ENCODE measurements at places on chromosomes 6 and 20. TPM values are rescaled to one million over a fixed set of nuclear protein-coding genes. Genes with fewer than 3 reads are reported as not detected.
A peak's percentile ranks its signal among the peaks of the same experiment; 100 is the strongest.

GRCh38 chr6:161922631-161923119 lies 648.8 kb upstream of the AGPAT4 start:
- peak; percentile 17 for DNase-seq
- no peaks in the 10 kb centered on the region for H3K27me3 ChIP-seq
- H3K36me3 ChIP-seq: no peaks in the 10 kb centered on the region
- H3K4me3 ChIP-seq: no peak overlapping the region

DDR1 gene
- 20.0 TPM for total RNA-seq

ACTL10 gene
- total RNA-seq: not detected

- no peaks in the 10 kb centered on the region for H3K27me3 ChIP-seq
- DNase-seq: no peak
- no peaks in the 10 kb centered on the region for H3K36me3 ChIP-seq
Measured at GRCh38 chr6:78062993-78063392, 410.2 kb downstream of the MEI4 start.

DNA sequence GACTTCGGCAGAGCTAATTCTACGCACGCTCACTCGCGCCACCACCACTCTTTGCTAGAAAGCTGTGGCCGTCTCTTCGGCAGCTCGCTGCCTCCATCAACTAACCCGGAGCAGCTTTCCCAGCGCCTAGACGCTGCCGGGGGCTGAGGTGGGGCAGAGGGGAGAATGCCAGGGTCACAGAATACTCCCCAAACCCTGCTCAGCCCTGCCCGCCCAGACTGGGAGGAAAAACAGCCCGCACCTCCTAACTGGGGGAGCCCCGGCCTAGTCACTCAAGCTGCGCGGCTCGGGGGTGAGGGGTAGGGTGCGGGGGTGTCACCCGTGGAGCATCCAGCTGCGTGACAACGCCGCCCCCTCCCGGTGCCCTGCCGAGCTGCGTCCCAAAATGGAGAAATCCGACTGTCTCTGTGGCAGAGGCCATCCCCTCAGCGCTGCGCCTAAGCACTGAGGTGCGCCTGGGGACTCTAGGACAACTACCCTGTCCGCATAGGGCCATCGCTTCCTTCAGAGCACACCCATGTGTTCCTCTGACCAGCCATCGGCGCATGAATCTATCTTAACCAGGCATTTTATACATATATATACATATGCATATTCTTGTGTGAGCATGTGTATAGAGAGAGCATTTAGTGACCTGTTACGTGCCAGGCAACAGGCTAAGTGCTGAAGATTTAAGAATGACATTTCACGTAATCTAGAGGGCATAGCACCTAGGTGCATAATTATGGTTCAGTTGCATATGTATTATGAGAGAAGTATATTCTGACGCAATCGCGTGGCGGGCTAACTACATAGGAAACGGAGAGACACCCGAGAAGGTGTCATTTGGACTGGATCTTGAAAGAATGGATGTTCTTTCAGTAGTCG lies 1.5 kb upstream of the TENT5A start:
- no peaks in the 10 kb centered on the region for H3K27me3 ChIP-seq
- peaks cover 19% of the 10 kb centered on the region for H3K4me1 ChIP-seq
- peak; percentile 78 for DNase-seq
- no peaks in the 10 kb centered on the region for H3K36me3 ChIP-seq

GRCh38 chr6:155314773-155315515 lies 660 bp upstream of the TFB1M start:
- DNase-seq: peak; percentile 65
- H3K36me3 ChIP-seq: peaks cover 14% of the 10 kb centered on the region
- peaks cover 3% of the 10 kb centered on the region for H3K4me1 ChIP-seq
- peak overlapping the region; percentile 93 for H3K27ac ChIP-seq
- H3K27me3 ChIP-seq: no peaks in the 10 kb centered on the region

- H3K27ac ChIP-seq: no peak overlapping the region
- H3K4me3 ChIP-seq: no peak overlapping the region
- no peak for DNase-seq
- no peaks in the 10 kb centered on the region for H3K4me1 ChIP-seq
- no peaks in the 10 kb centered on the region for H3K27me3 ChIP-seq
- no peaks in the 10 kb centered on the region for H3K36me3 ChIP-seq
Measured at GRCh38 chr20:60897976-60898375, 354.1 kb upstream of the CDH4 start.

DNA sequence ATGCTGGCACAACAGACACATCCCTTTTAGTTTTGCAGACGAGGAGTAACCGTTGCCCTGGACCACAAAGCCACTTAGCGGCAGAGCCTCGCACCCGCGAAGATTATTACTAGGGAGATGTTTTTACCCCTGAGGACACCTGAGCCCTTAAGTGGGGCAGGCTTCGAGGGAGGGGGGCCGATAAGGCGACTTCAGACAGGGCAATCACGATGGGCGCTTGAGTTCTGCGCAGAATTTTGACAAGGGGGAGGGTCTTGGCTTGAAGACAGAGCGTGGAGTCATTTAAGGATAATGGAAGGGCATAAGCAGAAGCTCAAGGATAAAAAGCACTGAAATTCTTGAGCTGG lies 650 bp upstream of the TTK start:
- H3K4me3 ChIP-seq: peak overlapping the region; percentile 69
- no peaks in the 10 kb centered on the region for H3K27me3 ChIP-seq
- H3K36me3 ChIP-seq: no peaks in the 10 kb centered on the region
- peak overlapping the region; percentile 71 for H3K27ac ChIP-seq
- DNase-seq: no peak
- peaks cover 12% of the 10 kb centered on the region for H3K4me1 ChIP-seq

DNA sequence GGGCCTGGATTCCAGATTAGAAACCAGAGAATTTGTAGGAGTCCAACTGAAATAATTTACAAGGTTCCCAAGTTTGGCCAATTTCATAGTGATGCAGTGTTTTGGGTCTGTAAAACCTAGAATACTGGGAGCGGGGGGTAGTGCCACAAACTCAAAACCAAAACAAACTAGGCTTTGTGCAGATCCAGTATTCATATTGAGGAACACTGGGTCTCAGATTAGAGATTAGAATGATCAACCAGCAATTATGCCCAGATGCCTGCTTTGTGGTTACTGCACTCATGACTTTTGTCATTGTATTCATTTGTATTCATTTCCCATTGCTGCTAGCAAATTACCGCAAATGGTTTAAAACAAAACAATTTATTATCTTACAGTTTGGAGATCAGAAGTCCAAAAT lies 3.2 kb upstream of the NDUFAF4 start:
- no peak overlapping the region for H3K4me3 ChIP-seq
- peaks cover 23% of the 10 kb centered on the region for H3K4me1 ChIP-seq
- H3K27ac ChIP-seq: no peak overlapping the region
- no peaks in the 10 kb centered on the region for H3K27me3 ChIP-seq
- peaks cover 5% of the 10 kb centered on the region for H3K36me3 ChIP-seq

GRCh38 chr6:43762966-43763695 lies 6.9 kb upstream of the VEGFA start:
- no peak overlapping the region for H3K27ac ChIP-seq
- no peaks in the 10 kb centered on the region for H3K36me3 ChIP-seq
- H3K4me1 ChIP-seq: no peaks in the 10 kb centered on the region
- no peaks in the 10 kb centered on the region for H3K27me3 ChIP-seq
- DNase-seq: no peak

DNA sequence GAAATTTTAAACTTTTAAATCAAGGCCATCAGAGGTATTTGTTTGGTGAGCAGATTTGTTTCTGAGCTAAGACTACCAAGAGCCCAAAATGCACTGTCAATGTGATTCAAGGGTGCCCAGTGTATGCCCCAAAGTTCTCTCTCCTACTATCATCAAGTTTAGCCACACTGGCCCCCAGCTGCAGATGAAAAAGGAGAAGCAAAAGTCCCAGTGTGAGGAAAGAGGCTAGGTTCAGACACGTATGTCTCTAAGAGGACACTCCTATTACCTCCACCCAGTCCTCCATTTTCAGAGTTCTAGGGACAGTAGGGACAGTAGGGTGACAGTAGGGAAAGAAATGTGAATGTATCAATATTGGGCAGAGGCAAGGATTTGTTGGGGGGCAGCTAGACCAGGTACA lies 230.8 kb downstream of the CD83 start:
- no peaks in the 10 kb centered on the region for H3K27me3 ChIP-seq
- H3K36me3 ChIP-seq: no peaks in the 10 kb centered on the region
- H3K4me3 ChIP-seq: no peak overlapping the region
- H3K4me1 ChIP-seq: no peaks in the 10 kb centered on the region
- DNase-seq: no peak

CDH26 gene
- not detected for total RNA-seq

- H3K27ac ChIP-seq: no peak overlapping the region
- no peaks in the 10 kb centered on the region for H3K36me3 ChIP-seq
- H3K27me3 ChIP-seq: no peaks in the 10 kb centered on the region
- peaks cover 33% of the 10 kb centered on the region for H3K4me1 ChIP-seq
- no peak overlapping the region for H3K4me3 ChIP-seq
- no peak for DNase-seq
Measured at GRCh38 chr6:30322527-30323501, 3.9 kb upstream of the TRIM39 start.

DNA sequence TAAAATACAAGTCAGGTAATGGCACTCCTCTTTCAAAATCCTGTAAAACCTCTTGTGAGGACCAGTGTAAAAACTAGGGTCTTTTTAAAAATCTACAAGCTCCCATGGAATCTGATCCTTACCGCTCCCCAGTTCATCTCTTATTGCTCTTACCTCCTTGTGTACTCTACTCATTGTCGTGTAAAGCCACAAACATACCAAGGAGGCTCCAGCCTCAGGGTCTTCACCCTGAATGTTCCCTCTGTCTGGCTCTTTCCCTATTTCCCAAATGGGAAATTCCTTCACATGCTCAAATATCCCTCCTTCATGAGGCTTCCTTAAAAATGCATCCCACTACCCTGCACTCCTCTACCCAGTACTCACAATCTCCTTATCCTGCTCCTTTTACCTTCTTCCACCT lies 67.1 kb downstream of the TASP1 start:
- no peak overlapping the region for H3K27ac ChIP-seq
- H3K4me3 ChIP-seq: no peak overlapping the region
- peaks cover 7% of the 10 kb centered on the region for H3K4me1 ChIP-seq
- no peaks in the 10 kb centered on the region for H3K36me3 ChIP-seq
- DNase-seq: no peak

TGIF2 gene
- 1.4 TPM for total RNA-seq

GRCh38 chr6:128138694-128139093 lies 237.8 kb upstream of the THEMIS start:
- no peak overlapping the region for H3K27ac ChIP-seq
- H3K4me3 ChIP-seq: no peak overlapping the region
- H3K36me3 ChIP-seq: no peaks in the 10 kb centered on the region
- DNase-seq: no peak
- H3K4me1 ChIP-seq: no peaks in the 10 kb centered on the region

LY6G5B gene
- total RNA-seq: 2.7 TPM

DLGAP4 gene
- total RNA-seq: 46.7 TPM

GRCh38 chr6:110614106-110614505 lies 137.7 kb upstream of the SLC22A16 start:
- H3K27me3 ChIP-seq: no peaks in the 10 kb centered on the region
- H3K4me3 ChIP-seq: no peak overlapping the region
- H3K36me3 ChIP-seq: no peaks in the 10 kb centered on the region

GID8 gene
- 12.8 TPM for total RNA-seq

DNA sequence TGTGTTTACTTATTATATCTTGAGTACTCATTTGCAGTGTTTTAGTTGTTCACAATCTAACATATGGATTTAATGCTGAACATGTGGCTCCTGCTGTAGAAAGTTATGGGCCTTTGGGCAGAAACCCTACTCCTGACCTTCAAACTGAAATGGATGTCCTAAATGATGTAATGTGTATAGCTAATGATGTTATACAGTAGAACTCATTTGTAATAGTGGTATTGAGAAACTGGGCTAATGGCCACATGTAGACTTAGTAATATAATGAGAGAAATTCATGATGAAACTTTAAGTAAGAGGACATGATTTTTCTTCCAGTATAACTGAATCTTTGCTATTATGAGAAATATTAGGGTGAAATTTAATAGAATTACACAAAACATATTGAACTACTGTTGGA lies 121.3 kb upstream of the PTPRK start:
- H3K27ac ChIP-seq: no peak overlapping the region
- DNase-seq: no peak
- H3K4me3 ChIP-seq: no peak overlapping the region
- H3K27me3 ChIP-seq: no peaks in the 10 kb centered on the region
- H3K4me1 ChIP-seq: no peaks in the 10 kb centered on the region

DNA sequence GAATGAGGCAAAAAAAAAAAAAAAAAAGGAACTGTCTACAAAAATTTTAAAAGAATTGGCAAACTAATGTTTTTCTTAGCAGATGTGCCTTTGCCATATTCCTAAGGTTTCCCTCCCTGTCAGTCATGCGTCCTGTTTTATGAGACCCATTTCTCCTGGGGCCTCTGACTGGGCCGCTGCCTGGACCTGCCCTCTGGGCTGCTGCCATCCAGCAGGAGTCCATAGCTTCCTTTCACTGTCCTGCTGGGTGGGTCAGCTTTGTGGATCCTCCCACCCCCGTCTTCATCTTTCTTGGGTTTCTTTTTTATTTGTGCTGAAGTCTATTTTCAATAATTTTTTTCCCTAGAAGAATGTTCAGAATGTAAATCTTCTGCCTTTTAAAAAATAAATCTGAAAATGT lies 110.8 kb upstream of the SCP2D1 start:
- peak; percentile 39 for DNase-seq
- peaks cover 3% of the 10 kb centered on the region for H3K4me1 ChIP-seq
- no peaks in the 10 kb centered on the region for H3K36me3 ChIP-seq
- no peaks in the 10 kb centered on the region for H3K27me3 ChIP-seq
- H3K4me3 ChIP-seq: no peak overlapping the region

SLC35F1 gene
- 0.13 TPM for total RNA-seq

DNA sequence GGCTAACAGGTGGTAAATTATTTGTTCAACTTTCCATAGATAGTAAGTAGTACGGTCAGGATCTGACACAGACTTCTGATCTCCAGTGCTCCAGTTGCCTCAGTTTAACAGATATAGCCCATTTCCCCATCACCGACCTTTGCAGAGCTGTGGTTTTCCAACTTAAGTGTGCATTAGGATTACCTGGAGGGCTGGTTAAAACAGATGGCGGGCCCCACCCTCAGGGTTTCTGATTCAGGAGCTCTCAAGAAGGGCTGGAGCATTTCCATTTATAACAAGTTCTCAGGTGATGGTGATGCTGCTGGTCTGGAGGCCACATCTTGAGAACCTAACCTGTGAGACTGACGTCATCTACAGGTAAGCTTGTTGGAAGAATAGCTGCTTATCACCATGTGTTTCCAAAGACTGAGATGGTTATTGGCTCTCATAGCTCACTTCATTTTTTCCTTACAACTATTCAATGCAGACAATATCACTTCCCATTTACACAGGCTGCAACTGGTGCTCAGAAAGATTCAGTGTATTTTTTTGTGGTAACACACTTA lies 360.1 kb upstream of the CHD6 start:
- DNase-seq: no peak
- H3K4me3 ChIP-seq: no peak overlapping the region
- H3K36me3 ChIP-seq: no peaks in the 10 kb centered on the region
- H3K27me3 ChIP-seq: no peaks in the 10 kb centered on the region

- no peaks in the 10 kb centered on the region for H3K4me1 ChIP-seq
- H3K27ac ChIP-seq: no peak overlapping the region
- H3K27me3 ChIP-seq: no peaks in the 10 kb centered on the region
- no peak for DNase-seq
Measured at GRCh38 chr6:134230087-134230700, 87.7 kb downstream of the SGK1 start.

DUSP22 gene
- 68.9 TPM for total RNA-seq

- H3K36me3 ChIP-seq: no peaks in the 10 kb centered on the region
- no peak for DNase-seq
- peaks cover under 1% of the 10 kb centered on the region for H3K4me1 ChIP-seq
- H3K4me3 ChIP-seq: no peak overlapping the region
Measured at GRCh38 chr6:43763812-43764522, 6.0 kb upstream of the VEGFA start.

CTCFL gene
- not detected for total RNA-seq

ZC2HC1B gene
- total RNA-seq: not detected

- no peak for DNase-seq
- H3K4me1 ChIP-seq: no peaks in the 10 kb centered on the region
- H3K36me3 ChIP-seq: no peaks in the 10 kb centered on the region
- no peaks in the 10 kb centered on the region for H3K27me3 ChIP-seq
Measured at GRCh38 chr6:70980727-70981126, 23.9 kb upstream of the B3GAT2 start.

Data from gastrocnemius medialis (tissue), 4 donors.